ENCODE measurements at places on chromosomes 4 and X. TPM values are rescaled to one million over a fixed set of nuclear protein-coding genes. Genes with fewer than 3 reads are reported as not detected.

The MAMLD1 gene
- total RNA-seq: 1.8 TPM

The ZNF185 gene
- total RNA-seq: 1.9 TPM

The GLRB gene
- total RNA-seq: 9.9 TPM

The PABPC5 gene
- total RNA-seq: 0.87 TPM

The PHOX2B gene
- total RNA-seq: not detected

The CCSER1 gene
- 12.9 TPM for total RNA-seq

The APELA gene
- not detected for total RNA-seq

The VCX gene
- not detected for total RNA-seq
